Hair follicle dermal papilla cell (primary cell): ENCODE measurements at places on chromosomes 11 and 22. TPM values are rescaled to one million over a fixed set of nuclear protein-coding genes. Genes with fewer than 3 reads are reported as not detected.

Gene RAB36
- total RNA-seq: 7.6 and 10.8 TPM in 2 replicates

Gene FAM83F
- under 0.01 TPM in 2 replicates for total RNA-seq

Gene CSNK2A3
- total RNA-seq: 1.9 and 2.4 TPM in 2 replicates

Gene UBQLNL
- total RNA-seq: 0.32 and 0.49 TPM in 2 replicates

Gene OLFML1
- total RNA-seq: 39.2 and 53.5 TPM in 2 replicates

Gene SHISA8
- total RNA-seq: not detected in 2 replicates

Gene C1QTNF6
- 13.2 and 17.4 TPM in 2 replicates for total RNA-seq

Gene CARD10
- 11.9 and 17.4 TPM in 2 replicates for total RNA-seq

Gene ZP1
- total RNA-seq: 0.12 TPM in 1 of 2 replicates, not detected in the other

Gene PANX2
- total RNA-seq: 0.36 and 0.65 TPM in 2 replicates

Gene BTBD18
- not detected in 2 replicates for total RNA-seq

Gene PATE2
- not detected in 2 replicates for total RNA-seq

Gene KRTAP5-2
- not detected in 2 replicates for total RNA-seq

Gene F2
- total RNA-seq: not detected in 2 replicates

Gene ALDH3B1
- 56.6 and 70.8 TPM in 2 replicates for total RNA-seq

Gene RTN4RL2
- 0.12 and 0.49 TPM in 2 replicates for total RNA-seq

Gene DDI1
- under 0.01 and 0.12 TPM in 2 replicates for total RNA-seq

Gene VSIG2
- not detected in 2 replicates for total RNA-seq

Gene DGCR6
- total RNA-seq: 1.3 and 2.4 TPM in 2 replicates

Gene HSCB
- 11.7 and 18.1 TPM in 2 replicates for total RNA-seq

Gene GAS2
- 2.3 and 7.0 TPM in 2 replicates for total RNA-seq

Gene CELSR1
- total RNA-seq: 1.6 and 3.1 TPM in 2 replicates

Gene SYCE3
- total RNA-seq: not detected in 2 replicates

Gene RIMBP3B
- 0.16 and 0.24 TPM in 2 replicates for total RNA-seq

Gene SLC25A18
- not detected in 2 replicates for total RNA-seq

Gene SAA2
- total RNA-seq: not detected in 2 replicates

Gene RAB39A
- not detected in 2 replicates for total RNA-seq

Gene TH
- 1.2 and 4.9 TPM in 2 replicates for total RNA-seq

Gene CDC42EP1
- total RNA-seq: 41.7 and 53.3 TPM in 2 replicates

Gene PNPLA5
- not detected in 2 replicates for total RNA-seq

Gene DMC1
- 5.2 and 7.2 TPM in 2 replicates for total RNA-seq

Gene LRRC10B
- total RNA-seq: not detected in 2 replicates

Gene C11orf52
- total RNA-seq: 0.49 and 1.3 TPM in 2 replicates

Gene MAJIN
- total RNA-seq: not detected in 2 replicates

Gene MS4A3
- not detected in 2 replicates for total RNA-seq

Gene IGHMBP2
- total RNA-seq: 9.4 and 10.4 TPM in 2 replicates

Gene MACROD1
- 16.1 and 21.0 TPM in 2 replicates for total RNA-seq

Gene CCDC116
- 0.61 and 0.65 TPM in 2 replicates for total RNA-seq

Gene DNAJB13
- 0.12 TPM in 1 of 2 replicates, not detected in the other for total RNA-seq

Gene C11orf97
- not detected in 2 replicates for total RNA-seq
